ELF-1 (cell line): ENCODE measurements at places on chromosomes 7 and 10.

DNA sequence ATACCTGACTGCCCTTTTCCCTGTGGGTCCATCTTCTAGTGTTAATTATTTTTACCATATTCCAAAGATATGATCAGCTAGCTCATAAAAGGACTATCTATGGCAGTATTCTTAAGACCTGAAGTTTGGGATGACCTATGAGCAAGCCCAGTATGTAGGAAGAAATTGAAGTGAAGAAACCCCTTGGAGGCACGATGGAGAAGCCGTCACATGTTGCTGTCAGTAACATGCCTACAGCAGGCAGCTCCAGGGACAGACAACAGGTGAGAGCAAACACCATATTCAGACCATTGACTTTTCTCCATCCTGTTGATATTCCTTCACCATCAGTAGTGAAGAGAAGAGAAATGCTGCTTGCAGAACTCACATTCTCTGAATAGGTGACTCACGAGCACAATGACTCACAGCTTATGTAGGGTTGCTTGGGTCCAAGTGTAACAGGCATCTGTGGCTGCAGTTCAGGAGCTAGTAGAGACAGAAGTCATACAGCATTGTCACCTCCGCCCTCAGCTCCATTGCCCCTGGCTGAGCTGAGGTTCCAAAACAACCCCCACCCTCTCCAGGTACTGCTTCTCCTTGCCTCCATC lies 8.4 kb upstream of the LYZL2 start:
- DNase-seq: no peak

DNA sequence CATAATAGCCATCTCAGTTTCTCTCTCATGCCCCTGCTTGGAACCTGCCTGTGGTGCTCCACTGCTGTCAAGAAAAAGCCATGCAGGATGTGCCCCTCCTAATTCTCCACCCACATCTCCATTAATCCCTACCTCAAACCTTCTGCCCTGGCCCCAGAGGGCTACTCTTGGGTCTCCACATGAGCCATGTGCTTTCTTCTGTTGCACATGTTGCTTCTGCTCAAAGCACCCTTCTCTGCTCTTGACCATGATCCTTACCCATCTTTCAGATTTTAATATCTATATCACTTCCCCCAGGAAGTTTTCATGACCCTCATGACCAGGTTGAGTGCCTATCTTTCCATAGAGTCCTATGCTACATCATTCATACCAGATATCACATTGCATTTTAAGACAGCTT lies 514.2 kb downstream of the RPS24 start:
- no peak for DNase-seq

DNA sequence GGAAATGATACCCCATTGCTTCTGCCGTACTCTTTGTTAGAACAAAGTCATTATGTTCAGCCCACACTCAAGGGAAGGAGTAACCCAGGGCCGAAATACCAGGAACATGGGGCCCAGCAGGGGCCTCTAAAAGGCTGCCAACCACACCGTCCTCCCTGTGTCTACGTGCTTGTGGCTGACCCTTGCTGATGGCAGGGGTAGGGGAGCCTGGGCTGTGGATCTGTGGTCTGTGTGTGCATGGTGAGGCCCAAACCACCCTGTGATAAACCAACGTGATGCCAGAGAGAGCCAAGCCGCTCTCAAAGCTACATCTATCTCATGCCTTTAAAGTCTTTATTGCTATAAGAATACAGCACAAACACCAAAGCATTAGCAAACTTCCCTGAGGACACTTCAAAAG lies 159.2 kb downstream of the CCDC3 start:
- no peak for DNase-seq

DNA sequence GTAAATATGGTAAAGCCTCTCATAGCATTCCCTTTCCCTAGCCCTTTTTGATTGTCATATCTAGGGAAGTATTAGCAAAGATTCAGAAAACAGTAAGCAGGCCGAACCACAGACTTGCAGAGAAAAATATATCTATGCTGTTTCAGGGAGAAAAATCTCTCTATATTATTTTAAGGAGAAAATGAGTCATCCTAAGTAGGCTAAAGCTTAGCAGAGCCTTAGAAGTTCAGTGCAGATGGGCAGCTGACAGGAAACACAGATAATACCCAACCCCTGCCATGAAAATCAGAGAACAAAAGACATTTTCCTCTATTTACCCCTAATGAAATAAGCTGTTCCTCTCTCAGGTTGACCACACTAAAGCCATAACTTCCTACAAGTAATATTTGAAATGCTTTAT lies 16.5 kb downstream of the C1QL3 start:
- DNase-seq: no peak

DNA sequence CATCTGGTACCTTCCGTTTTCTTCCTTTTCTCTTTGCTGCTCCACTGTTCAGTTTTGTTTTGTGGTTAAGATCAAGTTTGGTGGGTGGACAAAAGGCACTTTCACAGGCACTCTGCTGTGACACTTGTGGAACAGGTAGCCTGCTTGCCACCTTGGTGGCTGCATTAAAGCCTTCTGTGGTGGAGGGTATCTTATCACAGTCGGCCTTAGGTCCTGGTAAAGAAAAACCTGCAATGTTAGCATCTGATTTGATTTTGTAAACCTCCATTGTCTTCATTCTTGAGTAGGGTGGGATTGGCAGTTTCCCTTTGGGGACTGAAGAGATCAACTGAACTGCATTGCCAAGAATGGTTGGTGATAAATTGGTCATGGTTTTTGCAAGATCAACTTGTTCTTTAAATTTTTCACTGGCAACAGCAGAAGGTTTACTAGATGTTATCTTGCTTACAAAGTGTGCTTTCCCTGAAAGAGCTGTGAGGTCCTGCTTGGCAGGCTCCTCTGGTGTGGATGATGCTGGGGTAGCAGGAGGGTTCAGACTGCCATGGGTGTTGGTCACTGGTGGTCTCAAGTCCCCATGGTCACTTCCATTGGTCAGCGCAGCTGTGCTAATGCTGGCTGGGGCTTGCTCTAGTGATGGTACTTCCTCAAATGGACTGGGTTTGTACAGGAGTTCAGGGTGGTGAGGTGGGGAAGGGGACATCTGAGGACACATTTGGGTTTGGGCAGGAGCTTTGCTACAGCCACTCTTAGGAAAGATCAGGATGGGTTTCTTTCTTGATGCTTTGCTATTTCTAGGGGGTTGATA lies 182.2 kb downstream of the ZNF438 start:
- no peak for DNase-seq

GRCh38 chr7:30284298-30285066 lies at the start of gene ZNRF2:
TSS of gene ZNRF2 (plus strand) at chr7:30284597. CDS start at chr7:30285358, 761 bp downstream.
- peak; percentile 99 for DNase-seq

GRCh38 chr10:127987467-127988380 lies 80.8 kb downstream of the PTPRE start:
- DNase-seq: no peak

- no peak for DNase-seq
Observed at GRCh38 chr7:51732951-51733350, 416.3 kb upstream of the COBL start.

DNA sequence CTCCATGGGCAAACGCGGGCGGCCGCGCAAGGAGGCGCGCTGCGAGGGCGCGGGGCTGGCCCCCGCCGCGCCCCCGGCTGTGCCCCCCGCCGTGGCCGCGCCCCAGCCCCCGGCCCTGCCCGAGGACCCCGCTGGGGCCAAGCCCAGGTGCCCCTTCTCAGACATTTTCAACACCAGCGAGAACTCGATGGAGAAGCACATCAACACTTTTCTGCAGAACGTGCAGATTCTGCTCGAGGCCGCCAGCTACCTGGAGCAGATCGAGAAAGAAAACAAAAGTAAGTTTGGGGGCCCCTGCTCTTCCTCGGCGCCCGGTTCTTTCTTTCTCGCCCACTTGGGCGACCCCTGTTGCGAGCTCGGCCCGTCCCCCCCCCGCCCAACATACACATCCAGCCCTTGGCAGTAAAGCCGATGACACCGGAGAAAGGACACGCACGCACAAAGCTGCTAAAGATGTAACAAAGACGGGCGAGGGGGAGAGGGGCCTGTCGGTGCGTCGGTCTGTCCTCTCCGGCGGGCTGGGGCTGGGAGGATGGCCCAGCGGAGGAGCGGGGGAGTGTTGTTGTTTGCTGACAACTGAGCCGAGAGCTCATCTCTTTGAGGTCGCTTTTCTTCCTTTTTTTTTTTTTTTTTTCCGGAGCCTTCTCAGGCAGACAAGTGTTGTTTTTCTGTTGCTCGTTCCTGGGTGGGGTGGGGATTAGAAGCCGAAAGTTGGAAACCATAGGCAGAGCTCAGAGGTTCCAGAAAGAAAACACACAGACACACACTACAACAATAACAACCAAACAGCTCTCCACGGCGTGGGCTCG lies 604 bp downstream of the MXI1 start:
- DNase-seq: peak; percentile 74

GRCh38 chr10:67657775-67658174 lies 38.2 kb downstream of the CTNNA3 start:
- peak; percentile 14 for DNase-seq

- no peak for DNase-seq
Observed at GRCh38 chr10:52483587-52483986, 169.5 kb downstream of the DKK1 start.

DNA sequence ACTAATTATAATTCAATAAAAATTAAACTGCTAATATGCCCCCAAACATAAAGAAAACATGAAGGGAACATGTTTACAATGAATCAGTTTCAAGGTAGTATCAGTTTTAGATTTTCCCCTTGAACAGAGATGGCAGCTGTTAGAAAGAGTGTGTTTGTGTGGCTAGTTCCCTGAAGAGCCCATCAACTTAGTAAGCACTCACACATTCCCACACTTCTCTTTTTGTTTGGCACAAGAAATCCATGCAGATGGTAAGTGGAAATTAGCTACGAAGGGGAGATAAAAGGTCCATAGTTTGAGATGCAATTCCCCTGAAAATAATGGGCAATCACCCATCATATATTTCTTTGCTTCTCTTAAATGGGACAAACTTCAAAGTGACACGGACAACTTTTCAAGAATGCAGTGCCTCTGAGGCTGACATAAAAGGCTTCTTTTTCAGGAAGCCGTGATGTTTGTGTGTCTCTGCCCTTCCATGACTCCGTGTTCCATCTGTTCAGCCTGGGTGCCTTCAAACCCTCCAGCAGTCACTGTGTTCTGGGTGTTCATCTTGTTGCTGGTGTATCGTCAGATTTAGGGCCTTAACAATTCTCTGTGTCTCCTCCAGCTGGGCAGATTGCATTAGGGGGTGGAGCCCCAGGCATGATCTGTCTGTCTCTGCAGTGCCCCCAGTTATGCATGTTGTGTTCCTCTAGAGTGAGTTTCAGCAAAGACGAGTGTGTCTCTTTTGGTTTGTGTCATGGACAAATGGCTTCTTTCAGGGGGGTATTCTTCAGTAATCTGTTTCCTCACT lies 259.5 kb upstream of the NPY start:
- DNase-seq: peak; percentile 19

GRCh38 chr7:1054861-1055450 lies 10.6 kb downstream of the GPR146 start:
- DNase-seq: peak; percentile 89

GRCh38 chr7:85290269-85290668 lies 103.4 kb upstream of the SEMA3D start:
- DNase-seq: no peak

GRCh38 chr10:120098232-120098930 lies 205.9 kb downstream of the SEC23IP start:
- DNase-seq: no peak

DNA sequence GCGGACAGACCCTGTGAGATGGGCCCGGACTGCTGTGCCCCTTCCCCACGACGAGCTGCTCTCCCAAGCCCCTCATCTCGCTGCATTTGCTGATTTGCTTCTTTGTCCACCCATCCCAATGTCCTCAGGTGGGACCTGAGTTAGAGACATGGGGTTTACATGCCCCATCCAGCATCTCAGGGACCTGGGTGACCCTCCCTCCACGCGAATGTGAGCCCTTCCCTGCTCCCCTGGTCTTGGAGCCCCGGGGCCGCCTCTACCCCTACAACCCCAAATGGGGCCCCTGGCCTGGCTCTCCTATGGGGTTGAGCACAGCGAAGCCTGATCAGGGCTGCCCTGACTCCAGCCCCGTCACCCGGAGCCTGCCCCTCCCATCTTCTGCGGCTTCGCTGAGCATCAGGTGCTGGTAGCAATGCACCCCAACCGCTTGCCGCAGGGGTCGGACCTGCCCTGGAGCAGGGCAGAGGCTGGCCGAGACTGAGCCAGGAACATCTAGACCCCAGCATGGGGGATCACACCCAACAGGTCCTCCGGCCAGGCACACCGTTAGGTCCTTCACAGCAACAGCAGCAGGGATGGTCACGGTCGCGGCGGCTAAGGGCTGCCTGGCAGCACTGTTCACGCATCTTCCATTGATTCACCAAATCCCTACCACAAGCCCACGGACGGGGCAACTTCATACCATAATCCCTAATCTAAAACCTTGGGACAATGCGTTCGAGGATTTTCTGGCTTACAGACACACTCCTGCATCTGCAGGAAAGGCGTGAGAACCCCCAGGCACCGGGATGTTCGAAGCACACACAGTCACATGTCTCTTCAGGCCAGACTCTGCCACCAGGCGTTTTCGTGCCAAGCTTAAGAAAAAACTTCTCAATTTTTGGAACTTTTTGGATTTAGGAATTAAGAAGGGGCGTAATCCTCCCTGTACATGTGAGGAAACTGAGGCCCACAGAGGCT lies 15.5 kb downstream of the WDR86 start:
- DNase-seq: no peak

DNA sequence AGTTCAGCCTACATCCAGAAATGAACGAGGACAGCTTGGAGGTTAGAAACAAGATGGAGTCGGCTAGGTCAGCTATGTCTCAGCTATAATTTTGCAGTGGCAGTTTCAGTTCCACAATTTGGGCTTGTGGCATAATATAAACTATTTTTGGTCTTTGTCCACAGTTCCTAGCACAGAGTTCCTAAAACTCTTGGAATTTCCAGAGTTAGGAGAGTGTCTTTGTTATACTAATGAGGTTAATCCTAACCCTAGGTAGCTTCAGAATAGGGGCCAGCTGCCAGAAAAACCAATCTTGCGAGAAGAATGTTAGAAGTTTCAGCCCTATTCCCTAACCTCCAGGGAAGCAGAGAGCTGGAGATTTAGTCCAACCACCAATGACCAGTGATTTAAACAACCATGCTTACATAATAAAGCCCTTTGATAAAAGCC lies 131.9 kb downstream of the AKR1D1 start:
- DNase-seq: peak; percentile 23

- DNase-seq: no peak
Observed at GRCh38 chr10:60163786-60164185, 225.9 kb downstream of the ANK3 start.

DNA sequence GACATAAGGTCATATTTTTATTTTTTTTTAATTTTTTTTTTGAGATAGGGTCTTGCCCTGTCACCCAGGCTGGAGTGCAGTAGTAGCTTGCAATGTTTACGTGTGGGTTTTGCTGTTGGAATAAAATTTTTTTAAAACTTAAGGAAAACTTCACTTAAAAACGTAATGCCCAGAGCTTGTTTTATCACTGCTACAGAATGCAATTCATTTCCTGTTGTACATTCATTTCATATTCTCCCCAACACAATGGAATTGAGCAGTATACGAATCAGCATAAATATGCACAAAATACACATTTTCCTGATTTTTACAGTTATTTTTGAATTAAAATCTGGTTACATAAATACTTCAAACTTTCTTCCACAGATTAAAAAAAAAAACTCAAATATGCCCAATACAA lies 40.3 kb downstream of the RSU1 start:
- DNase-seq: no peak
